NCI-H1092 treated with DMSO at 0.1 percent for 48 hours (cell line): ENCODE measurements at places on chromosomes 16 and 17.

- DNase-seq, result no peak
These were observed 25.2 kb downstream of the MIS12 start for GRCh38 chr17:5511401-5512225.

- DNase-seq, result no peak
These were observed 94.2 kb downstream of the NTN1 start for GRCh38 chr17:9115214-9116191.

GRCh38 chr17:2940352-2940751 lies 123.1 kb downstream of the OR1D5 start:
- DNase-seq, result peak; percentile 26

DNA sequence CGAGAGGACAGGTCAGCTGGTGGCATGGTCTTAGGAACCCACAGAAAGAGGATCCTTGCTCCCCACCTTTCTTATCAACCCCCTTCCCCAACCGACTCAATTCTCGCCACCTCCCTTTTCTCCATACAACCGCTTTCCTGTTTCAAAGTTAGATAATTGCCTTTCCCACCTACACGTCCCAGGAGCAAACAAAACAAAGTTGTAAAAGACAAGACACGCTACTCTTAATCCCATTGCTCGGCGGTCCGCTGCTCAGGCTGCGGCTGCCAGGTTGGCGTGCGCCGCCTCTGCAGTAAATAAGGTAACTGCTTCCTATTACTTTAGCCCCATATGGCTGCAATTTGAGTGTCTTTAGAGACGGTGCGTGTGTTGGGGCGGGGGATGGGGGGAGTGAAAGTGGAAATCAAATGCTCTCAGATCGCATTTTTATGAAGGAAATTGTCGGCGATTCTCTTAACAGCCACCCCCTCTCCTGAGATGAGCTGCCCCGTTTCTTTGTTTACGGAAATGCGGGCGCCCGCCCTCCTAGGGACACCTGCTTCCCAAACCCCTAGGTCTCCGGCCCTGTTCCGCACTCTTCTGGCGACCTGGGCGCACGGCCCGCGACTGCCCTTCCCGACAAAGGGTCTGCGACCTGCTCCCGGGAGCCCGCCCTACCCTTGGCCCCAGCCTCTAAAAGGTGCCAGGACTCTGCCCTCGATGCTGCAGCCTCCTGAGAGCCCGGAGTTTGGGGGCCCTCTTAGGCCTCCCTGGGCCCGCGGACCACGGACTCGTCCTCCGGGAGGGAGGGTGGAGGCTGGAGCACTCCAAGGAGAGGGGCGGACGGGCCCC lies 3.7 kb upstream of the CBX8 start:
- DNase-seq, result peak; percentile 44

- DNase-seq, result no peak
These were observed 44.4 kb downstream of the LYRM1 start for GRCh38 chr16:20944861-20945574.

DNA sequence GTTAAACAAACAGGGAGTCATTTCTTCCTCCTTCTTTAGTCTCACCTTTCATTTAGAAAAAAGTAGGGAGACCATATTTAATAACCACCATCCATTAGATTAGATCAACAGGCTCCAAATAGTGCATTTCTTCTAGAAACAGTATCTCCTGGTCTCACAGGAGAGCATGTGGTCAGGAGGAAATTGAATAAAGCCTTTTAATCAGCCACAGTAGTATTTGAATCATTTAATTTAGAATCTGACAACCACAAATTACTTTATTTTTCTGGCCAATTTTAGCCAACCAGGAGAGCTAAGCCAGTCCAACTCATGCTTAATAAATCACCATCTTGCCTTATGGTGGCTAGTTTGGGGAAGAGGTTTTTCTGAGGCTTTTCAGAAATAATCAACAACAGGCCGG lies 26.3 kb upstream of the ZFP90 start:
- DNase-seq, result no peak

GRCh38 chr17:56177361-56177760 lies 24.1 kb downstream of the ANKFN1 start:
- DNase-seq, result no peak

- no peak for DNase-seq
These were observed 213.4 kb downstream of the CYB561 start for GRCh38 chr17:63232565-63233310.

GRCh38 chr17:35786941-35787432 lies 8.5 kb downstream of the MMP28 start:
- no peak for DNase-seq

- no peak for DNase-seq
These were observed 33.3 kb downstream of the STAT5A start for GRCh38 chr17:42321555-42321954.

- no peak for DNase-seq
These were observed 2.9 kb downstream of the KRTAP9-7 start for GRCh38 chr17:41278176-41278955.

DNA sequence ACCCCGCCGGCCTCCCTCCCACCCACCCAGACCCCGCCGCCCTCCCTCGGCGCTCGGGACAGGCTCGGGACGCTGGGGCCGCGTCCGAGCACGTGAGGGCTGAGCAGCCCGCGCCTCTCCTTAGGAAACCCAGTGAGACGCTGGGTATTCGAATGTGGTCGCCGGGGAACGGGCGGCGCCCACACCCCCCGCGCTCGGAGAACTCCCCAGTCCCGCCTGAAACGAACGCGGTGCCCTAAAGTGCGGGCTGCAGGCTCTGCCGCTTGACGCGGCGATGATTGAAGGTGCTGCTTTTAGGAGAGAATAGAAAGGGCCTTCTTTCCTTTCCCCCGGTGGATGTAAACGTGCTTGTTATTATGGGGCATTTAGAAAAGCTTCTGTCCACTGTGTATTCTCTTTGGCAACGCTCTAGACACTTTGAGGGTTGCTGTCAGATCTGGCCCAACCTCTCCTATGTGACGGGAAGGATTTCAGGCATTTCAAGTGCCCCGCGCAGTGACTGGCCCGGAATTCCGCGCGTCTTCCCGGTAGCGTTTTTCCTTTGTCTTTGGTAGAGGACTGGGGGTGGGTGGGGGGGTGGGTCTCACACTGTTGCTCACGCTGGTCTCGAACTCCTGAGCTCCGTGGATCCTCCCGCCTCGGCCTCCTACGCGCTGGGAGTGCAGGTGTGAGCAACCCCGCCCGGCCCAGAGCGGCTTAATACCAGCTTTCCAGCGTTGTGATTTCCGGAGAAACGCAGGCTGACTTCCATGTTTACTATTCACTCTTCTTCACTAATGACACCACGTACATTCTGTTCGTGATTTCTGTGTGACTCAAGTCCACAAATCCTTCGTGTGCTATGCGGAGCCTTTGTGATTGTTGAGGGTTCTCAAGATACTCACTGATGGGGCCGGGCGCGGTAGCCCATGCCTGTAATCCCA lies 21.8 kb upstream of the FOXK2 start:
- DNase-seq, result peak; percentile 54

- no peak for DNase-seq
These were observed 6.3 kb downstream of the TAC4 start for GRCh38 chr17:49841548-49841947.

DNA sequence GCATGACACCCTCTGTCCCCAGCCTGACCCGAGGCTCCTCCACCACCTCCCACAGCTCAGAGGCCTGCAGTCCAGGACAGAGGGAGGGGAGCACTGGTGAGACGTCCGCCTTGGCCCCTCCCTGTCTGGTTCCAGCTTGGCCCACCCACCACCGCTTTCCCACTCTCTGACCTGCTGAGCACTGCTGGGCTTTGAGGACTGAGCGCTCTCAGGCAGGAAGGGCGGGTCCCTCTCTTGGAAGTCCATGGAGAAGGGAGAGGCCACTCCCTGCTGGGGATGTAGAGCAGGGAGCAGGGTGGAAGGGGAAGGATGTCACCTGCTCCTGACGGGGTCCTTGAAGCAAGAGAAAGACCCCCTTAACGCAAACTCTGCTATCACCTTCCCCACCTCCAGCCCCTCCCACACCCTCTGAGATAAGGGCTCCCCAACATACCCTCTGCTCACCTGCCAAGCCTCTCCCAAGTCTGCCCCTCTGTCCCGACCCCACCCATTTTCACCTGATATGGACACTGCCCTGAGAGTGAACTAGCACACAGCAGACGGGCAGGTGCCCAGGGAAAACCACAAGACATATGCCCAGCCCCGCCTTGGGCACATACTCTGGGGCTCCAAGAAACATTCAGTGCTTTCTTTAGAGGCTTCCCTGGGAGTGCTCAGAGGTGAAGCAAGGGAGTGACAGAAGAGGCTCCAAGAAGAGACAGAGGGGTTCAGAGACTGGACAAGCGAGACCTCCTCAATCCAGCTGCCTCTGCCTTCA lies 1.4 kb downstream of the OSBPL7 start:
- DNase-seq, result no peak

DNA sequence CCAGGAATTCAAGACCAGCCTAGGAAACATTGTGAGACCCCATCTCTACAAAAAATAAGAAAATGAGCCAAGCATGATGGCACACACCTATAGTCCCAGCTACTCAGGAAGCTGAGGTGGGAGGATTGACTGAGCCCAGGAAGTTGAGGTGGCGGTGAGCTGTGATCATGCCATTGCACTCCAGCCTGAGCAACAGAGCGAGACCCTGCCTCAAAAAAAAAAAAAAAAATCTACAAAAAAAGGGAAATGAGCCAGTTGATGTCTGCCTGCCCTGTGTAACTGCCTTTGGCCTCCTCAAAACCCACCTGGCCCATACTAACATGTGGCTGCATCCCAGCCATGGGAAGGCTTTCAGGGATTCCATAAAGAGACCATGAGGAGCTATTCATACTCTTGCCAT lies 4.5 kb downstream of the RANBP10 start:
- DNase-seq, result no peak

GRCh38 chr16:27718201-27719105 lies 168.5 kb downstream of the KATNIP start:
- DNase-seq, result no peak

DNA sequence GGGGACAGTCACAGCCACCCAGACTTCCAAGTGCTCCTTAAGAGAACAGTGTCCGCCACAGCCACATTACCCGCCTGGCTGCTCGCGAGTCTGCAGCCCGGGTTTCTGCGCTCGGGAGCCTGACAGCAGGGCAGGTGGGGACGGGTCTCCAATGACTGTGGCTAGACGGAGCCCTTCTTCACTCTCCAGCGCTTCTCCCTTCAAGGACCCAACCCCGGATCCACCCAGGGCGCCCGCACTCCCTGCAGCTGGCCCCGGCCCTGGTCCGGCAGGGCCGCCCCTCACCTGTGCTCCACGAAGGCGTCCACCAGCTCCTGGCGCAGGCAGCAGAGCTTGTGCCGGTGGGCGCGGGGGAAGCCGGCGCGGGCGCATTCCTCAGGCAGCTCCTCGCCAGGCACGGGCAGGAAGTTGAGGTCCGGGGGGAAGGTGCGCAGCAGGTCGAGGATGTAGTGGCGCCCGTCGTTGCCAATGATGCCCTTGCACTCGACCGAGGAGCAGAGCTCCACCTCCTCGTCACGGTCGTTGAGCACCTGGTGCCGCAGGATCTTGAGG lies 13.9 kb downstream of the CLUH start:
- no peak for DNase-seq

- DNase-seq, result no peak
These were observed 22.8 kb downstream of the FAM117A start for GRCh38 chr17:49741009-49741691.

- DNase-seq, result no peak
These were observed 91.7 kb downstream of the SHISA6 start for GRCh38 chr17:11332706-11333105.

GRCh38 chr17:77879226-77879895 lies 79.1 kb upstream of the TNRC6C start:
- DNase-seq, result no peak

- DNase-seq, result no peak
These were observed 1734.5 kb downstream of the TP53TG3F start for GRCh38 chr16:35193956-35194355.

DNA sequence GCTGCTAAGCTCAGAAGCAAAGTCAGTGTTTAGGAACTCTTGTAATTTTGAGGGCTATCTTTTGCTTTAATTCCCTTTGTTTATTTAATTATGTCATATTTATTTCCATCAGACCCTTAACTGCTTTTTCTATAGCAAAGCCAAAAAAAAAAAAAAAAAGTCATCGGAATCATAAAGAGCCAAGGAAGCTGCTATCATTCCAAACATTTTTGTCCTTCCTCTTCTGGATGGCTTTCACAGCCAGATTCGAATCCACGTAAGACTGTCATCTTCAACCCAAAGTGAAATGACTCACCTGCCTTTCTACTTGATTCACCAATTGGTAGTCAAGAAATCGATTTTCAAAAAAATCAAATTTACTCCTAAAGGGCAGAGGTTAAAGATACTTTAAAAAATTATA lies 38.4 kb downstream of the WIPI1 start:
- DNase-seq, result no peak

DNA sequence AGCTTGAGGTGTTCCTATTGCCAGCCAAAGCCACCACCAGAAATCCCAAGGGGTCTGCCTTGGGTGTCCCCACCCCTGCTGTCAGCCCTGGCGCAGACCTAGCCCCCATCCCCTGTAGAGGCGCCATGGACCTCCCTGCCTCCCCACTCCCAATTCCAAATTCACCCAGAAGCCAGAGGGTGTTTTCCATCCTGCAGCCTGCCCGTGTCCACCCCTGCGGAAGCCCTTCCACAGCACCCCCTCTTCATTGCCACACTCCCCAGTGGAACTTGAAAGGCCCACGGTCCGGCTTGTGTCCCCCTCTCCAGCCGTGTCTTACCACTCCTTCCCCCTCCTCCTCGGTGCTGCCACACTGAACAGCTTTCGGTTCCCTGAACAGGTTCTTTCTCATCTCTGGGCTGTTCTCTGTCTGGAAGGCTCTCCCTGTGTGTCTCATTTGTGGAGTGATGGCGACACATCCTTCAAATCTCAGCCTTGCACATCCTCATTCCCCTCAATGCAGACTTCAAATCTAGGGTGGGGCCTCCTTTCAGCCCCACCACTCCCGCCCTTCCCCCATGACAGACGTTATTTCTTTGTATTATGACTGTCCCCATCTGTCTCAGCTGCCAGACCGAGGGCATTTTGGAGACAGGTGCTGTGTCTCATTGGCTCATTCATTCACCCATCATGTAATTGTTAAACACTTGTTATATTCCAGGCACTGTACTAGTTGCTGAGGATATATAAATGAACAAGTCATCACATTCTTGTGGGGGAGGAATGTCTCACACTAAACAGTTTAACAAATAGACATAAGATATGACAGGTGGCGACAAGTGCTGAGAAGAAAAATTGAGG lies 36.3 kb downstream of the ADGRG5 start:
- no peak for DNase-seq

DNA sequence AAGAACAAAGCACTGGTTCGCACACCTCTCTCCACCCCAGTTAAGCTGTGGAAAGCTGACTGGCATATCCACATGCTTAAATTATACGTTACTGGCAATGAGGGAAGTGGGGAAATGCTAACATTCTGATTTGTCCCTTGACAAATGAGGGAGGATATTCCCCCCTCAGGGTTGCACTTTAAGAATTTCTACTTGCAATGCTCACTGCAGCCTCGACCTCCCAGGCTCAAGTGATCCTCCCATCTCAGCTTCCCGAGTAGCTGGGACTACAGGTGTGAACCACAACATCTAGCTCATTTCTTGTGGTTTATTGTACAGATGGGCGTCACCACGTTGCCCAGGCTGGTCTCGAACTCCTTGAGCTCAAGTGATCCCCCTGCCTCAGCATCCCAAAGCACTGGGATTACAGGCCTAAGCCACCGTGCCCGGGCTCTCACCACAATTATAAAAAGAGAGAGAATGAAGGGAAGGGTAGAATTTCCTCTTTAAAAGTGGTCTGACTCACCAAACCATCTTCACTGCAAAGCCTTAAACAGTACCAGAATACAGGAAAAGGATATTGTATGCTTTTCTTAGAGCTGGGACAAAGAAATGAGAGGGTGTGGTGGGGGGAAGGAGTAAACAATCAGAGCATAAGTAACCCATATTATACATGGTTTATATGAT lies 38.9 kb downstream of the KANSL1 start:
- no peak for DNase-seq
